ENCODE measurements at places on chromosomes 1 and 21.

GRCh38 chr1:113042285-113043143, 30.5 kb upstream of the LRIG2 start:
- DNase-seq: peak; percentile 93

GRCh38 chr1:230857077-230857476, 11.2 kb downstream of the C1orf198 start:
- DNase-seq: no peak

- no peak for DNase-seq
These were observed 15.2 kb downstream of the ADSS2 start for GRCh38 chr1:244436336-244437085.

DNA sequence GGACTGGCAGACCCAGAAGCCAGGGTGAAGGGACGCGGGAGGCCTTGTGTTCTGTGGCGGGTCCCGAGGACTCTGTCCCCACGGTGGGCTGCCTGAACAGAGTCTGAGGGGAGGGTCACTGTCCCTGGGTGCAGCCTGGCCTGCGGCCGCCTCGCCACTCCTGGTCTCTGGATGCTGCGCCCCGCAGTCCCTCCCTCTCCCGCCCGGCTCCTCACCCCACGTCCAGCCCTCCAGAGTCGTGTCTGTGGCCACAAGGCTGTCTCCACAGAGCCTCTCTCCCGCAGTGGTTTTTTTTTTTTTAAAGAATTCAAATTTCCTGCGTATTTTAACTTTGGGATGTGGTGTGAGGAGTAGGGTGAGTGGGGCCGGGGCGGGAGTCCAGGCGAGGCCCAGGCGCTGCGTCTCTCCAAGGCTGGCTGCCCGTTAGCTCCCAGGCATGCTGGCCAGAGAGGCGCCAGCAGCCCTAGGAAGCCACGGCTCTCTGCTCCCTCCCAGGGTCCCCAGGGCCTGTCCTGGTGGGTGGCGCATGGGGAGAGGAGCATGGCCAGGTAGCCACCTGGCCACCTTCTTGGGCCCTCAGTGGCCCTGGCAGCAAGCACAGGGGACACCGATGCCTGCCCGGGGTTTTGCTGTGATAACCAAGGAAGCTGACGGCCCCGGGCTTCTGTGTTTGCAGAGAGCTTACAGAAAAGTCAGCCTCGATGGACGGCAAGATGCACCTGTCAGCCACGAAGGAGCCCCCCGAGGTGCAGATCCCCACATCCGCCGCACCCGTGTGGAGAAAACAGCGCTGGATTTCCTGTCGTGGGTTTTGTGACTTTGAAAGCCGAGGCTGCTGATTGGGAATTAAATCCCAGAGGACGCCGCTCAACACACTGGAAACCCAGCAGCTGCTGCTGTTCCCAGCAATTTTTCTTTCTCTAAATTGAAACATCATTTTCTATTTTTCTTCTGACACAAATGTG, 72.8 kb downstream of the MORN1 start:
- no peak for DNase-seq

GRCh38 chr21:31616216-31616615, 43.3 kb upstream of the SOD1 start:
- DNase-seq: no peak

GRCh38 chr1:52368383-52369172, 2.6 kb upstream of the CC2D1B start:
- DNase-seq: peak; percentile 71

GRCh38 chr1:65317866-65318653, 8.7 kb downstream of the DNAJC6 start:
- DNase-seq: no peak

GRCh38 chr1:95046359-95046758, 26.4 kb downstream of the ALG14 start:
- DNase-seq: no peak

GRCh38 chr1:11056504-11056903, 3.3 kb downstream of the SRM start:
- no peak for DNase-seq

DNA sequence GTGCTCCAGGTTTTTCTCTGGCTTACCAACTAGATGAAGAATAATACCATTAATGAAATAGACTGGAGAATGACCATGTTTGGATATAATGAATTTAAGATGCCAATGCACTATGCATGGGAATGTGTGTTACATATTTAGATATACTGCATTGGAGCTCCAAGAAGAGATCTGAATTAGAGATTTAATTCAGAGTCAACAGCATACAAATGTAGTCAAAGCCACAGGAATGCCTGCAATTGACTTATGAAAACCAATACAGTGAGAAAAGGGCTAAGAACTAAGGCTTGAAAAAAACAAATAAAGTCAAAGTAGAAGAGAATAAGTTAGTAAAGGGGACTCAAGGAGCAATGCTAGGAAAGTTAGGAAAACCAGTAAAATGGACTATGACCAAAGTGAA, 59.1 kb downstream of the USP24 start:
- DNase-seq: no peak

DNA sequence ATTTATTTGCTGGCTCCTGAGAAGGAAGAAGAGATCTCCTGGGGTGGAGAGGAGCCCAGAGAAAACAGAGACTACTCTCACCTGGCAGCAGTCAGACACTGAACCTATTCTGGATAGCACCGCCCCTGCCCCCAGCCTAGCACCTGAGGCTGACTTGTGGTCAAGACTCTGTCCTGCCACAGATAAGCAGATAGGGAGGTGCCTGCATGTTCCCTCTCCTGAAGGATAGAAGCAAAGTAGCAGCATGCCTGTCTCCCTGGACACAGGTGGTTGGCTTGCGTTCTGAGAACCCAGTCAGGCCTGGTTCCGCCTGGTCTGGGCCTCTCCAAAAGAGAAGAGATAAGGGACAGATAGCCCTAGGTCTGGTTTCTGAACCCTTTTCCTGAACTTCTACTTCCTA, 1.3 kb upstream of the EFNA3 start:
- DNase-seq: no peak

DNA sequence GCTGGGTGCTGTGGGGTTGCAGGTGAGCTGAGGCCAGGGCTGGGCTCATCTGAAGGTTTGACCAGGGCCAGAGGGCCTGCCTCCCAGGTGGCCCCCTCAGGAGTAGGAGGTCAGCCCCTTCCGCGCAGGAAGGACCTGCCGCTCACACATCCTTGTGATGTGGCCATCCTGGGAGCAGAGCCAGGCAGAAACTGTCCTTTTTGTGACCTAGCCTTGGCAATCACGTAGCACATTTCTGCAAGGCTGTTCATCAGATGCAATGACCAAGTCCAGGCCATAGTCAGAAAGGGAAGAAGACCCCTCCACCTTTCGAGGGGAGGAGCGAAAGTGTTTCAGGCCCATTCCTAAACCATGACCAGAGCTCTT, 55.5 kb upstream of the TRAPPC10 start:
- no peak for DNase-seq

GRCh38 chr1:241034203-241034936, 322.6 kb downstream of the RGS7 start:
- no peak for DNase-seq

GRCh38 chr1:101188331-101188730, 48.5 kb upstream of the S1PR1 start:
- DNase-seq: no peak

- peak; percentile 91 for DNase-seq
These were observed 11.5 kb upstream of the COL8A2 start for GRCh38 chr1:36136535-36136934.

- DNase-seq: peak; percentile 56
These were observed 750 bp downstream of the SYNJ1 start for GRCh38 chr21:32726839-32727686.

DNA sequence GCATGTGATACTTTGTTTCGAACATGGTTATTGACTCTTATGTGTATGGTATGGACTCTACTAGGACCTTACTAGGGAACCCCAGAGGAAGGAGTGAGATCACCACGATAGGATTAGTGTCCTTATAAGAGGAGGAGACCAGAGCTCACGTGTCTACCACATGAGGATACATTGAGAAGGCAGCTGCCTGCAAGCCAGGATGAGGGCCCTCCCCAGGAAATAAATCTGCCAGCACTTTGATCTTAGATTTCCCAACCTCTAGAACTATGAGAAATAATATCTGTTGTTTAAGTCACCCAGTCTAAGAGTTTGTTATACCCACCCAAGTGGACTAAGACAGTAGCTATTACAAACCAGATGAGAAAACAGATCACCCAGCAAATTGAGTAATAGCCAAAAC, 559.3 kb upstream of the USP24 start:
- no peak for DNase-seq

DNA sequence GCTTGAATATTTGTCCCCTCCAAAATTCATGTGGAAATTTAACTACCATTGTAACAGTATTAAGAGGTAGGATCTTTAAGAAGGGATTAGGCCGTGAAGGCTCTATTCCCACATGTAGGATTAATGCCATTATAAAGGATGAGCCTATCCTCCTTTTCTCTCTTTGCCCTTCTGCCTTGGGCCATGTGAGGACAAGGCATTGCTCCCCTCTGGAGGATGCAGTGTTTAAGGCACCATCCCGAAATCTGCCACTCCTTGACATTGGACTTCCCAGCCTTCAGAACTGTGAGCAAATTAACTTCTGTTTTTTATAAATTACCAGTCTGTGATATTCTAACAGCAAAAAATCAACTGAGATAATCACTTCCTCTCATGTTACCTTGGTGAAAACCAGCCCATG, 124.4 kb downstream of the TOMM20 start:
- no peak for DNase-seq

GRCh38 chr1:30853350-30853749, 55.2 kb downstream of the SDC3 start:
- no peak for DNase-seq

- no peak for DNase-seq
These were observed 515.9 kb upstream of the PKN2 start for GRCh38 chr1:88168126-88168525.

DNA sequence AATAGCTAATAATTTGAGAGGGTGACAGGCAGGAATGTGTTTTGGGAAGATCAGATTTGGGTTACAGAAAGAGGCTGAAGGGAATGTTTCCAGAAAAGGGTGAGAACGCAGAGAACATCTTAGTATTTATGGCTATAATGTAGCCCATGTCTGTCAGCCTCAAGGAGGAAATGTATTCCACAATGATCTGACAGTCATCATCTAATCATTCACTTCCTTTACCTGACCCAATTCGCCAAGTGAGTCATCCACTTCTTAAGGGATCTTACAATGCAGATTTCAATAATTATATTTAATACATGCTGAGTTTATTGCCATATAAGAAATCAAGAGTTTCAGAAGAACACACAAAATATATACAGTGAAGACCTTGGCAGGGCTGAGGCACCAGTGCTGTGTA, 10.8 kb downstream of the TRIM45 start:
- DNase-seq: no peak

GRCh38 chr1:209106237-209106741, 477.2 kb upstream of the CAMK1G start:
- peak; percentile 32 for DNase-seq

DNA sequence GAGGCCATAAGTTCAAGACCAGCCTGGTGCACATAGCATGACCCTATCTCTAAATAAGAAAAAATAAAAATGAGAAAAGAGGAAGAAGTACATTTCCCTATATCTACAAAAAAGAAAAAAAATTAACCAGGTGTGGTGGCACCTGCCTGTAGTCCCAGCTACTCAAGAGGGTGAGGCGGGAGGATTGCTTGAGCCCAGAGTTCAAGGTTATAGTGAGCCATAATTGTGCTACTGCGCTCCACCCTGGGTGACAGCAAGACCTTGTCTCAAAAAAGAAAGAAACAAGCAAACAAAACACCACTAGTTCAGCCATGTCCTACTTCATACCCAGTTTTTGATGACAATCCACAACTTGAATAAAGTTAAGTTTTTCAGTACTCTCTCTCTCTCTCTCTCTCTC, 30.7 kb upstream of the TDRD10 start:
- no peak for DNase-seq

DNA sequence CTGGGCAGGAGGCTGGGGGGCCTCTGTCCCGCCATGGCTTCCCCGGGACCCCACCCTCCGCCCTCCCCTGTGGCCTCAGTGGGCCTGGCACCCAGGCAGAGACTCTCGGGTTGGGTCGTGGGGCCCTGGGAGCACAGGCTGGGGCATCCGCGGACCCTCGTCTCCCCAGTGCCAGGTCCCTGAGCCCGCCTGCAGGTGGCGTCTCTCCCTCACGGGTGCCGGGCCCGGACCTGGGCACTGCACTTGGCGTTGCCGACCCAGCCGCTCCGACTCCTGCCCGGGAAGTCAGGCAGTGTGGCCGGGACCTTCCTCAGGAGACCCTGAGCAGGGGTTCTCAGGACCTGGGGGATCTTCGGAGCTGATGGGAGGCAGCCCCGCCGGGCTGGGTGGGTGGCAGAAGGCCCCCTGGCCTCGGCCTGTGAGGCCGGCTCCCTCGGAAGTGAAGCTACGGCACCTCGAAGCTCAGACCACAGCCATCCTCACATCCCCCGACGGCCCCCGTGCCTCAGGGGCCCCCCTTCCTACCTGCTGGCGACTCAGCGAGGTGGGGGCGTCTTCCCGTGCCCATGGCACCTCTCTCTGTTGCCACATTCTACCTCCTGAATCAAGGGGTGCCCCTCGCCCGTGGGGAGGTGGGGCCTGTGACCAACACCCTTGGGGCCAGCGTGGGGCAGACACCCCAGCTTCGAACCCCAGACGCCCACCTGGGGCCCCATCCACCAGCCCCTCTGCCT, 6.4 kb upstream of the C1orf159 start:
- peak; percentile 94 for DNase-seq

DNA sequence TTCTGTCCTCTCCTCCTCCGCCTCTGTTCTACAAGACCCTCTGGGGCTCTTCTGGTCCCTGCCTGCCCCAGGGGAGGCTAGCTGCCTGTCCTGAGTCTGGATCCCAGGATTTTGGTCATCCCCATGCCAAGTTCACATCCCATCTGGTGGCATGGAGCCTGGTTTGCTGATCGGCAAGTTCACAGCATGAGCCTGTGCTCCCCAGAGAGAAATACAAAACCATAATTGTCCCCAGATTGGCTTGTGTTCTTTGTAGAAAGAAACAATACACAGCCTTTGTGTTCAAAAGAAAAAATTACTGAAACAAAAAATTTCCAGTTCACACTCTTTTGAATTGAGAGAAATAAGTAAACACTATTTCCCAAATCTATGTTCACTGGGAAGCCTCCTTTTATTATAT, 149.4 kb upstream of the ZC3H12A start:
- no peak for DNase-seq

GRCh38 chr1:9294910-9295636, 2.4 kb downstream of the SPSB1 start:
- DNase-seq: peak; percentile 64

DNA sequence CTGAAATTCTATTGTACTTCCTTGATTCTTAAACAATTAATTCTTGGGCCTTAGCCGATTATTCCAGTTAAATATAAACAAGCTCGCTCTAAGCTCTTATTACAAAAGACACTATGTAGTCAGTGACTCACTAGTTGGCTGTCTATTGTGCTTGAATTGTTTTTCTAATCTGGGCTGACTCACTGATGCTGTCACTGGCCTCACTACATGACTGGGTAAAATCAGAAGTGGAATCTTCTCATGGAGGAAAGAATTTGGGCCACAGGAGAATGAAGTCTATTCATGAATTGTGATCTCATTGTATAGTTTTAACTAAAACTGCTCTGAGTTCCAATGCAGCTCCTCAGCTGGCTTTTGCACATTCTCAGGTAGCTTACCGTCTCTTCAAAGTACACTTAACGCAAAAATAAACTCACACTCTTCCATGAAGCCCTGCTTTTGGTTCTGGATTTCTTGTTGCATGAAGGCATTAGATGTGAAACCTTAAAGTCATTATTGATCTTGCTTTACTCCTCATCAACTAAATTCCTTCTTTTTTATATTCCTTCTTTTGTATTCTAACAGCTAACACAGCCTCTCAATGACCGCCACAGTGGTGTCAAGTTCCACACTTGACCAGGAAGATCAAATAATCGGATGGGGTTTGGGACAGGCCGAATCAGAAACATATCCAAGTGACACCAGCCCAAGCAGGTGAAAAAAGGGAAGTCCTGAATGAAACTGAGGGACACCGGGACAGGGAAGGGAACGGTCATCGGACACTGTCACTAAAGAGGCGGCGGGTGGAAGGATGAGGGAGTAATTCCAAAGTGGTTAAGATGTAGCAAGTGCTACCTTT, 80.9 kb upstream of the LBR start:
- peak; percentile 88 for DNase-seq
